ENCODE measurements at places on chromosomes 13 and 19. TPM values are rescaled to one million over a fixed set of nuclear protein-coding genes. Genes with fewer than 3 reads are reported as not detected.
A peak's percentile ranks its signal among the peaks of the same experiment; 100 is the strongest.

DNA sequence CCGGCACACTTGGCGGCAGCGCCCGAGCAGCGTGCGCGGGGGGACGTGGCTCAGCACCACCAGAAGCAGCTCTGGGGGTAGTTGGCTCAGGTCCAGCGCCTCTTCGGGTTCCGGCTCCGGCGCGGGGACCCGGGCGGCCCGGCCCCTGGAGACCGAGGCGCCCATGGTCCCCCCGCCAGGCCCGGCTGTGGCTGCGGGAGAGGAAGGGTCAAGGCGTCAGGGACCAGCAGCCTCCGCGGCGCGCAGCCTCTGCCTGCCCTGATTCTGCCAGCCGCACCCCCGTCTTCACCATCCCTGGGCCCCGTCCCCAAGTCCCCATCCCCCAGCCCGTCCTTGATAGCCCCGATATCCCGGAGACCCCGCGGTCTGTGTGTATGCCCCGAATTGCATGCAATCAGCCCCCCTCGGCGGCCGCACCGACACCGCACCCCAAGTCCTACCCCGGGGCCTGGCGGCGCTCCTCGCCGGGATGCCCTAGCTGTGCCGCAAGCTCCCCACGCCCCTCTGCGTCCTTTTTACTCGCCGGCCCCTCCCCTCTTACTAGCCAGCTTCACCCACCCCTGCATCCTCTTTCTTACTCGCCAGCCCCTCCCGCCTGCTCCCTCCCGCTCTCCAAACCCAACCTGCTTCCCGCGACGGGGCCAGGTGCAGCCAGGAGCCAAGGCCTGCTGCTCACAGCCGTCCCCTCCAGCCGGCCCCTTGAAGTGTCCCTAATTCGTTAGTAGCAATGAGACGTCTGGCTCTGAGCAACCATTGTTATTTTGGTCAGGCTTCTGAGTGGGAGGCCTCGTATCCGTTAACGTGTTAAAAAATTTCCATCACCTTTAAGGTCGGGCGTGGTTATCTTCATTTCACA lies at the start of gene FBXO27:
Gene FBXO27, minus strand, starts transcription at position 487 of the 856 bp plus-strand sequence. Its CDS starts 322 bp downstream, at position 165.
- DNase-seq: no peak

GRCh38 chr19:17579661-17580244 lies 24.3 kb downstream of the COLGALT1 start:
- no peak for DNase-seq

DNA sequence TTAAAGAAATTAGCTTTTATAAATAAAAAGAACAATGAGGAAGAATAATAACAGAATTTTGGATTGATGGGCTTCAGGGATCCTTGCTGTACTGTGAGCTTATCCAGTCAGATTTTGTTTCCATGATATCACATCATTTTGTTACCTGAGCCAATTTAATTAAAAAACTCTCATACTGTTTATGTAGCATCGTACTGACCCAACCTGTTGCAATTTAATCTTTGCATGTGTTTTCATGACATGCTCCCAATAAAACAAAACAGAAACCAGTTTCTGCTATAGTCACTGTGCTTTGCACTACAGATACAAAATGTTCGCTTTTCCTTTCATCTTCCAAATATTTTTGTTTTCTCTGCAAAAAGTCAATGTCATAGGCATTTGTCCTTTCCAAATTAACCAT lies 109.7 kb upstream of the RNF113B start:
- no peak for DNase-seq

DNA sequence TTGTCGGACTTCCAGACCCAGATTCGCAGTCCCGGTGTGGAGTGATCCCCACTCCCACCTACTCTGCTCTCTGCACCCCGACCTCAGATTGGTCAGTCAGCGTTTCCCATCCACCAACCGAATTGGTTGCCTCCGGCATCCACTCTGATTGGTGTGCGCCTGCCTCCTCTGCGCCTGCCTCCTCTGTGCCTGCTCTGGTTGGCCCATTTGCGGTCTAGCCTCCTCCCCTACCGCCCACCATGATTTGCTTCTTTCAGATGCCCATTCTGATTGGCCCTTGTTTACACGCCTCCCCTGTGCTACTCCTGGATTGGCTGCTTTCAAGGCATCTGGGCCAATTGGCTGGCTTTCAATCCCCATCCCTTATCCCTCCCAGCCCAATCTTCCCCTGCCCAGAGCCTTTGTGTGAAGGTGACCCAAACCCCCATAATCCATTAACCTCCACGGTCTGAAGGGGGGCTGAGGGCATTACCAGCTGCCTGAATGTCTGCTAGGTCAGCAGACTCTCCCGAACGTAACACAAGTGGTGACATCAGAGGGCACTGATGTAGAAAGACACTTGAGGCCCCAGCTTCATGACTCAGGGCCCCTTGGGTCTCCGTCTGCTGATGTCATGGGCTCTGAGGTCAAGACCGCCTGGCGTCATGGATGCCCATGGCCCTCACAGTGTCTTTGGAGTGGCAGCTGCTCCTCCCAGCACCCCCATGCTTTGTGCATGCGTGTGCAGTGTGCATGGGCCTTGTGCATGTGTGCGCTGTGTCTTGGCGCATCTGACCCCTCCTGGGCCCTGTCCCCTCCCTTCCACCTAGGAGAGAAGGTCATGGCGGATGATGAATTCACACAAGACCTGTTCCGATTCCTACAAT lies 80.4 kb downstream of the MAP4K1 start:
- DNase-seq: no peak

ZNF829 gene
- 9.8 TPM for total RNA-seq

GRCh38 chr19:53977991-53978731 lies 13.3 kb upstream of the CACNG6 start:
- peak; percentile 35 for DNase-seq

ECSIT gene
- 19.0 TPM for total RNA-seq

GRCh38 chr19:6373096-6373812 lies 660 bp downstream of the ALKBH7 start:
- peak; percentile 94 for DNase-seq

- DNase-seq: peak; percentile 97
These were observed at the start of gene FBXO46 for GRCh38 chr19:45730368-45731288. Gene FBXO46, minus strand, starts transcription at chr19:45730896. Its CDS starts 17,401 bp downstream, at chr19:45713495.

GNA15 gene
- total RNA-seq: 6.2 TPM

DNA sequence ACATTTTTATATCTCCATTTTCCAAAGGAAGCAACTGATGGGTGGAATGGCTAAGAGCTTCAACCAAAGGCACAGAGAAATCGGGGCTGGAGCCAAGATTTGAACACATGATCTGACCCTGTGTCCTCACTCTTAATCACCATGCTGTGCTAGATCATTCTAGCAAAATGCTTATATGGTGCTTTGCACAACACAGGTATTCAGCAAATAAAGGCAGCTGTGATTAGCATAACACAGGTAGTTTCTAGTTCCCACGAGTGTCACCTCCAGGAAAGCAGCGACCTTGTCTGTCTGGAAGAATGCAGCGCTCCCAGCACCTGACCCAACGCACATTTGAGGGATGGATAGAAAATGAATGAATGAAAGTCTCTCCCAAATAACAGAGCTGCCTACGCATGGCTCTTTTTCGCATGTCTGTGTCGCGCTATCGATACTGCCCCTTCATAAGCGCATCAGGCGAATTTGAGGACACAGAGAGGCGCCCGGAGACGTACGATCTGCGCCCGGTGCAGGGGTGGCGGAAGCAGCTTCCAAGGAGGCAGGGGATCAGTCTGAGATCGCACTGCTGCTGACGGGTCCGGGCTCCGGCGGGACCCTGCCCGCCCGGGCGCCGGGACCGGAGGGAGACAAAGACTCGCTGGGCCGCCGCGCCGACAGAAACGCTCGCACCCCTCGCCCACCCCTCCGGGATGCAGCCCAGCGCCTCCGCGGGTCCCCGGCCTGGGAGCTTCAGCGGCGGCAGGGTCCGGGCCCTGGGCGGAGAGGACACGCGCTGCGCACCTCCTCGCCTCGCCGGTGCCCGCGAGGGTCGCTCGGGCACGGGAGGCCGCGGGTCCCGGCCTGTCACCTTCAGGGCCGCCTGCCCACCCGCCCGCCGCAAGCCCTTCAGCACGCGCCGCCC lies 609 bp downstream of the EPS15L1 start:
- no peak for DNase-seq

HTR2A gene
- total RNA-seq: 4.8 TPM

GRCh38 chr19:36196249-36196648 lies 18.2 kb downstream of the ZNF565 start:
- no peak for DNase-seq

DNA sequence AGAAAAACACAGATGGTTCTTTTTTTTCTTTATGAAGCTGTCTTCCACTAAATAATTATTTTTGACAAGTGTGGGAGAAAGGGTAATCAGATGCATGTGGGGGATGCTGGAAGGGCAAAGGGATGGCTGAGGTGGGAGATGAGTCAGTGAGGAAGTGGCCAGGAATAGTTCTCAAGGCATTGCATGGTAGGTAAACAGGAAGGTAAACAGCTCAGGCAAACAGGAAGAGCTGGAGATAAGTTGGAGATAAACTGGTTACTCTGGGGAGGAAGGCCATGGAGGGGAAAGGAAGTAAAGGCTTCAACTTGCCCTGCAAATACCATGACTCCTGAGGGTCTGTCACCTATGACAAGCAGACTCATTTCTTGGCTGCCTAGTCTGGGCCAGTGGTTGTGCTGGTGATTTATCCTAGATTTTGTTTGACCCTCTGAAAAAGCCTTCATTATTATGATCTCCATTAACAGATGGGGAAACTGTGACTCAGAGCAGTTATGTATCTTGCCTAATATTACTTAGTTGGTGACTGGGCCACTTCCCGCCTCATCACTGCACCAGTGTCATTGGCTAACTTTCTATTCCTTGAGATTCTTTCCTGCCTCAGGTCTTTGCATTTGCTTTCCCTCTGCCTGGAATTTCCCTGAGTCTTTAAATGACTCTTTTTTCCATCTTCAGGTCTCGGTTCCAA lies 17.1 kb downstream of the ACTL9 start:
- DNase-seq: no peak

GRCh38 chr13:22594041-22594440 lies 586.7 kb upstream of the SGCG start:
- no peak for DNase-seq

DNA sequence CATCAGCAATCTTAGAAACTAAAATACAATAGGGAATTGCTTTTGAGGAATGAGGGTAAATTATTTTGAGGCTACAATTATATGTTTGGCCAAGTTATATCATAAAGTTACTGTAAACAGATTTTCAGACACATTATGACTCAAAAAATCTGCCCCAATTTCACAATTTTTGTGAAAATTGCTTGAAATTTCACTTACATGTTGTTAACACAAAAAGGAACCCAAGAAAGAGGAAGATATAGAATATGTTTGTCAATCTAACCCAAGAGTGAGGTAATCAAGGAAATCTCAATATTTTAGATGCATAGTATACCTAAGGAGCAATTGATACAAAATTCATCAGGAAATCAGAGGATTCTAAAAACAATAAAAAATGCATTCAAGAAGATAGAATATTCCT lies 73.9 kb upstream of the FNDC3A start:
- no peak for DNase-seq

GRCh38 chr13:102028868-102029267 lies 373.0 kb downstream of the FGF14 start:
- DNase-seq: no peak

- peak; percentile 66 for DNase-seq
These were observed 8.9 kb downstream of the CEBPA start for GRCh38 chr19:33293255-33294057.

DNA sequence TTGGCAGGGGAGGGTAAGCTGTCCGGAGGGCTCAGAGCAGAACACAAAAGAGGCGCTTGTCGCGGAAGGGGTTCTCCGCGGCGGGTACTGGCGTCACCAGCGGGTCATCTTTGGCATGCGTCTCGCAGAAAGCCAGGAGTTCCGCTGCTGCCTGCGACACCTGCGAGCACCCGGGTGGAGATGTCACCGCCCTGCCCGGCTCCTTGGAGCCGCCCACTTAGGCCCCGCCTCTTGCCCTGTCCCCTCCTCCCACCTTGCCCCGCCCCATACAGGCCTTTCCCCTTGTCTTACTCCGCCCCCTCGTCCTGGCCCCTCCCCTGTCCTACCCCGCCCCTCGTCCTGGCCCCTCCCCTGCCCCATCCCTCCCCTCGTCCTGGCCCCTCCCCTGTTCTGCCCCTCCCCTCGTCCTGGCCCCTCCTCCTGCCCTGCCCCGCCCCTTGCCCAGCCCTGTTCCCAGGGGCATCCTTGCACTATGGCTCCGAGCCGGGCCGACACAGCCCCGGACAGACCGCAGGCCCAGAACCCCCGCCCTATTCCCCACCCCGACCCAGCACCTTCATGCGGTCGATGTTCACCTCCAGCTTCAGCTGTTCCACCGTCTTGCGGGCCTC lies 1.9 kb downstream of the GNG8 start:
- no peak for DNase-seq

Data from urinary bladder (tissue), 4 donors.